ENCODE measurements at places on chromosomes 2 and 18.
A peak's percentile ranks its signal among the peaks of the same experiment; 100 is the strongest.

GRCh38 chr18:79574938-79575525 is 104.6 kb upstream of the CTDP1 start:
- H3K27me3 ChIP-seq = no peaks in the 10 kb centered on the region
- H3K4me1 ChIP-seq = no peaks in the 10 kb centered on the region
- no peak overlapping the region for H3K27ac ChIP-seq
- DNase-seq = no peak

DNA sequence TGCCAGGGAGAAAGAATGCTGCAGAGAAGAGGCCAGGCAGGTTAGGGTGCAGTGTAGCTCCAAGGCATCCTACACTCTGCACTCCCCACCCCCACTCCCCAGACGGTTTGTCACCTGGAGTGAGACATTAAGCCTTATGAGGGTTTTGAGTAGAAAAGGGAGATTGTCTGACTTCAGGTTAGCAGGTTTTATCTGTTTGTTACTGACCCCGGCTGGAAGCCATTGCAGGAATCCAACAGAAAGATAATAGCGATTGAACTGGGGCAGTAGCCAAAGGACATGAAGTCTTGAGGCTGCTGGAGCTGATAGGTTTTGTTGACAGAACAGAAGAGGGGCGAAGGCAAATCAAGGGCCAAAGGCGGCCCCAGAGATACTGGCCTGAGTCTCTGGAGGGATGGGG is 36.0 kb upstream of the OR6B3 start:
- no peaks in the 10 kb centered on the region for H3K36me3 ChIP-seq
- H3K27ac ChIP-seq = no peak overlapping the region
- no peaks in the 10 kb centered on the region for H3K4me1 ChIP-seq
- H3K4me3 ChIP-seq = no peak overlapping the region
- H3K27me3 ChIP-seq = no peaks in the 10 kb centered on the region
- DNase-seq = no peak

DNA sequence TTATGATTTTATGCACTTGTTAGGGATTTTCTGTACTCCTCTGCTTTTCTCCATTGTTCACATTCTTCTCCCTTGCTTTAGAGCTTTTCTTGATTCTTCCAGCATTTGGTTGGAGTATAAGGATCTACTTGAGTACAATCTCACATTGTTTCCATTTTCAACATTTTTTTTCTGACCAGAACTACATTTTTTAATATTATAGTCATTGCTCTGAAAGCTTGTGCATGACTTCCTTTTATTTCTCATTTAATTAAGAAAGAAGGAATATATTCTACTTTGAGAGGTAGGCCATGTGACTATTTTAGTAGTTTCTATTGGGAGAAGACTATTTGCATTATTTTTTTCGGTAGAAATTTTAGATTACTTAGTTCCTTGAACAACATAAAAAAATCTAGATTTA is 200.4 kb downstream of the TMEM247 start:
- no peak overlapping the region for H3K27ac ChIP-seq
- H3K4me1 ChIP-seq = no peaks in the 10 kb centered on the region
- no peaks in the 10 kb centered on the region for H3K27me3 ChIP-seq
- no peak for DNase-seq
- no peak overlapping the region for H3K4me3 ChIP-seq

DNA sequence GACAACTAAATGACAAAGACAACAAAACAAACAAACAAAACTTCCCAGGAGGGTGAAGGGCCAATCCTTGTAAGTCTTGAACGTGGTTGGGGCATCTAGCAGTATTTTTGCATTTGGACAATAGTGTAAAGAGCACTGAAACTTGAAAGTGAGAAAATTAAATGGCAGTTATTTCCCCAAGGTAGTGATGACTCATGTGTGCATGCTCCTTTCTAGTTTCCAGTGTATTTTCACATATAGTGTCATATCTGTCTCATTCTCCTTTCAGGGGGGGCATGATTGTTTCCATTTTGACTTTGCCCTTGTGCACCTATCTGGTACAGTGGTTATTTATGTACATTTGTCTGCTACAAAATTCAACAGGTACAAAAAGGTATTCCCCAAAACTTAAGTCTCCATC is 39.5 kb downstream of the CERS6 start:
- no peak for DNase-seq
- no peaks in the 10 kb centered on the region for H3K27me3 ChIP-seq
- H3K4me1 ChIP-seq = no peaks in the 10 kb centered on the region
- H3K27ac ChIP-seq = no peak overlapping the region

- no peak for DNase-seq
- H3K4me1 ChIP-seq = no peaks in the 10 kb centered on the region
- H3K27ac ChIP-seq = no peak overlapping the region
- no peak overlapping the region for H3K4me3 ChIP-seq
- no peaks in the 10 kb centered on the region for H3K36me3 ChIP-seq
- H3K27me3 ChIP-seq = peaks cover 17% of the 10 kb centered on the region
Observed at GRCh38 chr2:232486558-232487384, 863 bp downstream of the ECEL1 start.

DNA sequence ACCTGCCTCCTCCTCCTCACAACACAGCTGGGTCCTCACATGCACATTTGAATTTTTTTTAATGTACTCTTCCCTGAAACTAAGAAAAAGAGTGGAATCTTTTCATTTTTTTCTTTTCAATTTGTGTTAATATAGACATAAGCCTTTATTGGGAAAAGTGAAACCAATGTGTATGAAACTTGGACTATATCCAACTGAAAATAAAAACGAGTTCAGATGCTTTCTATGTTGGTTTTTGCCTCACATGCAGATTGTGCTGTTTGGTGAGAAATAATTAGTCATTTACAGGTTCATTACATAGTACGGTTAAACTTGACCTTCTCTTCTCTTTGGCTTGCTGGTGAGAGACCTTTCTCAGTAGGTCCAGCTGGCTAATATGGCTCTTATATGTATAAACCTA is 515.2 kb upstream of the FANCL start:
- DNase-seq = no peak
- no peaks in the 10 kb centered on the region for H3K4me1 ChIP-seq
- no peaks in the 10 kb centered on the region for H3K27me3 ChIP-seq

GRCh38 chr18:58231930-58232329 is 187.9 kb downstream of the NEDD4L start:
- H3K27me3 ChIP-seq = no peaks in the 10 kb centered on the region
- DNase-seq = no peak
- no peaks in the 10 kb centered on the region for H3K4me1 ChIP-seq
- no peak overlapping the region for H3K4me3 ChIP-seq
- H3K36me3 ChIP-seq = no peaks in the 10 kb centered on the region
- peak overlapping the region; percentile 77 for H3K27ac ChIP-seq

DNA sequence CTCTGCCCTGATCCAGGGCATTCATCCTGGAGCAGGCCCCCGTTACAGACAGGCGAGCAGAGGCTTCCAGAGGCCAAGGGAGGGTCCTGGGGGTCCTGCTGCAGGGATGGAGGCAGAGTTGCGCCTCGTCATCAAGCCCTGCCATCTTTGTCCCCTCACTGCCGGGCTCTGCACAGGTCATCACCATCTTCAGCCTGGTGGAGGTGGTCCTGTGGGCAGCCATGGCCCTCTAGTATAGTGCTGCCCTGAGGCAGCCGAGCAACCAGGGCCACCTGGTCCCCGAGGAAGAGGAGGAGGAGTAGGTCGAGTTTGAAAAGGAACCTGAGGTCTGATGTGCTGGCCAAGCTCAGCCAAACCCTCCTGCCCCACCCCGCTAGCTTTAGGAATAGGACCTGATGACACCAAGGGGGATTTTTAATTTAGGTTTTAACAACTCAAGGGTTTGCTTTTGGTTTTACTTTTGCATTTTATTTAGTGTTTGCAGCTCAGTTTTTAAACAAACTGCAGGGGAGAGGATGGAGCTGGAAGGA is 8.8 kb upstream of the ALPI start:
- peak overlapping the region; percentile 68 for H3K27ac ChIP-seq
- H3K27me3 ChIP-seq = no peaks in the 10 kb centered on the region
- H3K4me1 ChIP-seq = peaks cover 3% of the 10 kb centered on the region
- H3K36me3 ChIP-seq = no peaks in the 10 kb centered on the region
- DNase-seq = no peak
- H3K4me3 ChIP-seq = no peak overlapping the region

DNA sequence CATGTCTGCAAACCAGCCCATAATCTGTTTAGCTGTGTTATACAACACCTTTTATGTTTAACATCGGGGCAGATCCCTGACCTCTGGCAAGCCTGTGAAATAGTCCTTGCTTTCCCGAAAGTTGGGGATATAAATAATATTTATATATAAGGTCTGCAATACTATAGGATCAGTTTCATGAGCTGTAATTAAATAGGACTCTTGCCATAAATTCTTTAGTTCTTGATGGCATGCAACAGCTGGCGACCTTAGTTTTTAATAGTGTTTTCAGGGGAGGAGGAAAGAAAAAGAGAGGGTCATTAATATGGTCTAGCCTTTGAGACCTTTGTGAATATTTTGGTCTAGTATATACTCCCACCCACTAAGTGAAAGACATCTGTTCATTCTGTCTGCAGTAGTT is 166.5 kb downstream of the MTX2 start:
- H3K36me3 ChIP-seq = no peaks in the 10 kb centered on the region
- no peak overlapping the region for H3K4me3 ChIP-seq
- peak; percentile 90 for DNase-seq
- H3K27me3 ChIP-seq = no peaks in the 10 kb centered on the region
- no peaks in the 10 kb centered on the region for H3K4me1 ChIP-seq
- H3K27ac ChIP-seq = no peak overlapping the region

- no peak overlapping the region for H3K4me3 ChIP-seq
- no peak overlapping the region for H3K27ac ChIP-seq
- no peaks in the 10 kb centered on the region for H3K36me3 ChIP-seq
- H3K4me1 ChIP-seq = peaks cover 4% of the 10 kb centered on the region
- DNase-seq = peak; percentile 83
Observed at GRCh38 chr2:1550658-1551316, 137.5 kb downstream of the TPO start.

DNA sequence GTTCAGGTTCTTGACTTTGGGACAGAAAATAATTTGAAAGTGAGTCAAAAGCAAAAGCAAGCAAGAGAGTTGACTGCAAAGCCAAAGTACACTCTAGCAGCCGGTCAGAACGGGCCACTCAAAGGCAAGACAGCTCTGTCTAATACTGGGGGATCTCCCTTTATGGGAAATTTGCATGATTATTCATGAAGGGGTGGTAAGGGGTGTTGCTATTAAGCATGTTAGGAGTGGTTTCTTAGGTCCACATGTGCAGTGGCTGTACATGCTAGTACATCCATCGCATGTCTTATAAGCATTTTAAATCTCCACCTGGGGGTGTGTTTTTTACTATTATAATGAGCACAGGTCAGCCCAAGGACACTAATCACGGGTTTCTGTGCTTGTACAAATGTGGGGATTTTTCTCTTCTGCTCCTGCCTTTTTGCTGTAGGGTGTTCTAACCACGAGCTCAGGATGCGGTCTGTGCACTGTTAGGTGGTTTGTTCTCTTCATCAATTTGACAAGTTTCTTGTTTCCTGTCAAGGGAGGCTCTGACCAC is 60.2 kb upstream of the SPP2 start:
- no peaks in the 10 kb centered on the region for H3K27me3 ChIP-seq
- DNase-seq = no peak
- H3K4me3 ChIP-seq = no peak overlapping the region
- no peaks in the 10 kb centered on the region for H3K36me3 ChIP-seq
- no peak overlapping the region for H3K27ac ChIP-seq

DNA sequence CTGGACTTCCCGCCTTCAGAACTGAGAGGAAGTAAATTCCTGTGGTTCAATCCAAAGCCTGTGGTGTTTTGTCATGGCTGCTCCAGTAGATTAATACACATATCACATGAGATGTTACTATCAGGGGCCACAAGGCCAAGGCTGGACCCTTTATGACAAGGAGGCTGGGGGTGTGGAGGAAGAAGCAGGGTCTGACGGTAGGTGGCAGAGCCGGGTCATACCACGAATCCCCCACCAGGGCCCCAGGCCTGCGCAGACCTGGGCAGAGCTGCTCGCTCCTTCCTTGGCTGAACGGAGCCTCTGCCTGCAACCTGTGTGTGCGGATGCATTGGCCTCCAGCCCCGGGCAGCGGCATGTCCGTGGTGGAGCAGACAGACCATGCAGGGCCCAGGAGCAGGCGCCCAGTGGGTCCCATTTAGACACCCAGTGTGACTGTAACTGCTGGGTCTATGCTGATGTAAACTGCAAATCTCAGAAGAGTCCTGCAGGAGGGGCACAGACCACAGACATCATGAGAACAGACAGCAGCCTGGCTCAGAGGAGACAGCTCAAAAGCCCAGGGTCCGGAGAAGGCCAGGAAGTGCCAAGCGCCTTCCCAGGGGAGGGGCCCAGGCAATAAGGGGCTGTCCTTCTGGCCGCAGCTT is 155.2 kb downstream of the PXDN start:
- H3K36me3 ChIP-seq = no peaks in the 10 kb centered on the region

DNA sequence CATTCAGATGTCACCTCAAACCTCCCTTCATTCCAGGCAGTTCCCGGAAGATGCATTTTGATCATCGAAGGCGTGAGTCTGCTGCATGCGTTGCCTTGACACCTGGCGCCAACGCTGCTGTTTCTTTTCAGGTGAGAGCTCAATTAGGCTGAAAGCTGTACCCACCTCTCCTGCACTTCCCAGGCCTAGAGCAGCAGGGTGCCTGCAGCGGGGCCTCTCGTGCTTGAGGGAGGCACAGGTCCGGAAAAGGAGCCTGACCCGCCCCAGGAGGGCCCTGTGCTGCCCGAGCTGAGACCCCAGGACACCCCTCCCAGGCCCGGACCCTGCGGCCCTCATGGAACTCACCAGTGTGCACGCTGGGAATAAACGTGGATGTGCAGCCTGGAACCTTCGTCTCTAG is 31.4 kb upstream of the KCNG2 start:
- DNase-seq = no peak
- no peaks in the 10 kb centered on the region for H3K36me3 ChIP-seq

DNA sequence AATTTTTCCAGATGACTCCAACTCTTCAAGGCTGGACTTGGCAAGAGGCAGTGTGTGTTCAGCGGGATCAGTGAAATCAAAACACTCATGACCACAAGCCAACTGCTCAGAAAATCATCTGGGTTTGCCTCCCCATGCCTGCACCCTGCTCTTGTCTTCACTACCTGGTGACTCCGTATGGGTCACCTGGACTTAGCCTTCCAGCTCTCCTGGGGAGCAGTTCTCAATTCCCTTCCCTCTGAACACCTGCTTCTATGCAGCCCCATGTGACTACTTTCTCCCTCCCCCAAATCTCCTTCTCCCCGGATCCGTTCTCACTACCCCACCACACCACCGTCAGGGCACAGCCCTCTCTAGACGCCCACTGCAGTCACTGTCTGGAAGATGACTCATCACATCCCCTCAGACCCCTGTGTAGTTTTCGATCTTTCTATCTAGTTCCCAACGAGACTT is 130.2 kb upstream of the ID2 start:
- no peaks in the 10 kb centered on the region for H3K36me3 ChIP-seq
- H3K27ac ChIP-seq = no peak overlapping the region
- H3K4me1 ChIP-seq = no peaks in the 10 kb centered on the region
- no peaks in the 10 kb centered on the region for H3K27me3 ChIP-seq
- H3K4me3 ChIP-seq = no peak overlapping the region
